ENCODE measurements at places on chromosomes 2 and 18.

GRCh38 chr18:10949655-10950054, 199.7 kb downstream of the PIEZO2 start:
- no peak for DNase-seq

DNA sequence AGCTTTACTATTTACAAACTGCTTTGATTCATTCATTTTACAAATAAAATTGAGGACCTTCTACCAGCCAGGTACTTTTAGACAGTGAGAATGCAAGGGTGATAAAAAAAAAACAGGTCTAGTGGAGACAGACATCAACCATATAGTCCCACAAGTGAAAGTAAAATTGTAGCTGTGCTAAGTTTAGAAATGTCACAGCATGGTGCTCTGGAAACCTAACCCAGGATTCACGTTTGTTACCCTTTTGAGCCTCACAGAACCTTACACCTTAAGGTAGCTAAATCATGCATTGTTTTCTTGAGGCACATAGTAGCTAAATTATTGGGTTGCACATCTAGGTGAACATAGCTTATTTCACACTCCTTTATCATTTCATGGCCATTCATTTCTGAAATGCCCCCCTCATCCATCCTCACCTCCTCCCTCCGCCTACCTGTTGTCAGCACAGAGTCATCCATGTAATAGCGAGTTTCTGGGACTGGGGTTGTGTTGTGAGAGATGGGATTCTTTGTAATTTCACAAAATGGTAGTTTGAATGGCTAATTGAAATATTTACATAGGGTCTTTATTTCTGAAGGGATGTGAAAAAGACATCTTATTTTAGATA, 7.1 kb downstream of the MTA3 start:
- DNase-seq, result no peak

DNA sequence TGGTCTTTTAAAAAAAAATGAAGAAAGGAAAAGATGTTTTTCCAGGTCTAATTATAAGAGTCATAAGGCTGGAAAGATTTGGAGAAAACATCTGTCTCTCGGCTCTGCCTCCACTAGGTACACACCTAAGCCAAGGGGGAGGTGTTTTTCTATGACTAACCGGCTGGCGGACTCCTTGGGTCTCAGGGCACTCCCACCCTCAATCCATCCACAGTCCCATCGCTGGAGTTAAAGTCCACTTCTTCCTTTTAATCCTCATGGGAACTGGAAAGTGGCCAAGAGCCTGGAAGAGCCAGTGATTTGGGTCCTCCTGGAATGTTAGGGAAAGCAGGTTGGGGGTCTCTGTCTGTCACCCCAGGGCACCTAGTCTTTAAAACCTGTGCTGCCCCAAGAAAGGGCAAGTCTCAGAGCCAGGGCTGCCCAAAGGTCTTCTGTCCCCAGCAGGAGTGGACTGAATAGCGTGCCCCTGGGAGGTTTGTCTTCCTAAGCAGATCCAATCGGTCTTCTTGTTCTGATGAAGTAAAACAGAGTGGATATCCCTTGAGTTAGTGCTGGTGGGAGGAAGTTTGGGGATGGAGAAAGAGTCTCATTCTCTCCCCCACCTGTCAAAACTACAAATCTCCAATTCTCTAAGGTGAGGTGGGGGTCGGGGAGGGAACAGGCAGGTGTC, 66.4 kb downstream of the MCFD2 start:
- no peak for DNase-seq

GRCh38 chr2:128325611-128326181, 7.0 kb upstream of the HS6ST1 start:
- DNase-seq, result no peak

GRCh38 chr2:53407363-53408080, 360.1 kb upstream of the CHAC2 start:
- DNase-seq, result no peak

- DNase-seq, result no peak
Observed at GRCh38 chr2:45028276-45028675, 19.0 kb upstream of the SIX2 start.

GRCh38 chr2:36403675-36404230, 48.2 kb downstream of the CRIM1 start:
- DNase-seq, result no peak

DNA sequence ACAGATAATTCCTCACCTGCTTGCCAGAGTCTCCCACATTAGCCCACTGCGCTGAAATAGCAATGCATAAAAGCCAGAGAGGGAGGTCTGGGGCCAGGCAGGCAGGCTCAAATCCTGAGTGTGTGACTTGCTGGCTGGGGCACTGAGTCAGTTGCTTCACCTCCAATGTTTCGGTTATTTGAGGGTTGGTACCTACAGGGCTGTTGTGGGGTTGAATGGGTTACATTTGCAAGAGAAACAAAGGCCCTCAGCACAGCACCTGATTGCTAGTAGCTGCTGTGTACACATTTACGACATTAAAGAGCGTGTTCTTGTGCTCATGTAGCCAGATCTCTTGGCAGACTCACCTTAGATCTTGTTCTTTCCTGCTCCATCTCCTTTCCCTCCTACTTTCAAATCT, 34.1 kb upstream of the FAM110C start:
- DNase-seq, result no peak

DNA sequence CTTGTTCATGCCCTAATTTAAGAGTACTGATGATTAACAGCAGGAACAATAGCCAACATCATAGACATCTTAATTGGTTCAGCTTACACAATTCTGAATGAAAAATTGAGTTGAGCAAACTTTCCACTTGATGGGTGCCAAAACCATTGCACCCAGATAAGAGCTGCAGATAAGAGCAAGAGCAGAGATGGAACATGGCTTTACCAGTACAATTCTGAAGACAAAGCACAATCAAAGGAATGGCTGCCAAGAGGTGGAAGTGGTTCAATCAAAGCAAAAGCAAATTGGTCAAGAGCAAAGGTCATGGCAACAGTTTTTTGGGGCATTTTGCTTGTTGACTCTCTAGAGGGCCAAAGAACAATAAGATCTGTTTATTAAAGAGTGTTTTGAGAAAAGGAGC, 65.6 kb upstream of the ATP5MC3 start:
- DNase-seq, result no peak

- no peak for DNase-seq
Observed at GRCh38 chr2:234849678-234850077, 102.1 kb upstream of the SH3BP4 start.

- DNase-seq, result no peak
Observed at GRCh38 chr18:45044787-45045186, 364.1 kb downstream of the SETBP1 start.

- DNase-seq, result no peak
Observed at GRCh38 chr2:226223704-226224103, 575.9 kb downstream of the IRS1 start.

GRCh38 chr2:102950371-102950946, 188.6 kb downstream of the TMEM182 start:
- no peak for DNase-seq

DNA sequence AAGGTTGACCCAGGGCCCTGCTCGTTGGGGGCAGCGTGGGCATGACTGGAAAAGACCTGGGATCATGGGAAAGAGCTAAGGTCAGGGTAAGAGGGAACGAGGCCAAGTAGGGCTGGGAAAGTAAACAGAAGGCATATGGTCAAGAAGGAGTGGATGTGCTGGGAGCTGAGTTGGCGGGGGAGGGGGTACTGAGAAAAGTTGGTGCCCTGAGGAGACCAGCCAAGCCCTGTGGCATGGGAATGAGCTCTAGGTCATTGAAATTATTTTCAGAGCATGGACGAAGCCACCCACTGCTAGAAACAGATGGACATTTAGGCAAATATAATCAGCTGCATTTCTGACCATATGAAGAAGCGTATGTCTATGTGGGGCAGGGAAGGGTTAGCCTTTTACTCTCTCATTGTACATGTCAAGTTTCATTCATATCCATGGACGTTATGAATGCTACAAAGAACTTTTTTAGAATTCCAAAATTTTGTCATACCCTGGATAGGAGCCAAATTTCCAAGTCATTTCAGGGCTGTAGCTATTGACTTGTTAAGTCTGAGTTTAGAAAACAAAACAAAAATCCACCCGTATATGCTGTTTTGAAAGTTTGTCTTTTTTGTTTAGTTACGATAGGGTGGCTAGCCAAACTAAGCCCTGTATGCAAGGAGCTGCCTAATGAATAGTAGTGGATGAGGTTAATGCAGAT, 19.1 kb downstream of the MAPRE2 start:
- DNase-seq, result no peak

DNA sequence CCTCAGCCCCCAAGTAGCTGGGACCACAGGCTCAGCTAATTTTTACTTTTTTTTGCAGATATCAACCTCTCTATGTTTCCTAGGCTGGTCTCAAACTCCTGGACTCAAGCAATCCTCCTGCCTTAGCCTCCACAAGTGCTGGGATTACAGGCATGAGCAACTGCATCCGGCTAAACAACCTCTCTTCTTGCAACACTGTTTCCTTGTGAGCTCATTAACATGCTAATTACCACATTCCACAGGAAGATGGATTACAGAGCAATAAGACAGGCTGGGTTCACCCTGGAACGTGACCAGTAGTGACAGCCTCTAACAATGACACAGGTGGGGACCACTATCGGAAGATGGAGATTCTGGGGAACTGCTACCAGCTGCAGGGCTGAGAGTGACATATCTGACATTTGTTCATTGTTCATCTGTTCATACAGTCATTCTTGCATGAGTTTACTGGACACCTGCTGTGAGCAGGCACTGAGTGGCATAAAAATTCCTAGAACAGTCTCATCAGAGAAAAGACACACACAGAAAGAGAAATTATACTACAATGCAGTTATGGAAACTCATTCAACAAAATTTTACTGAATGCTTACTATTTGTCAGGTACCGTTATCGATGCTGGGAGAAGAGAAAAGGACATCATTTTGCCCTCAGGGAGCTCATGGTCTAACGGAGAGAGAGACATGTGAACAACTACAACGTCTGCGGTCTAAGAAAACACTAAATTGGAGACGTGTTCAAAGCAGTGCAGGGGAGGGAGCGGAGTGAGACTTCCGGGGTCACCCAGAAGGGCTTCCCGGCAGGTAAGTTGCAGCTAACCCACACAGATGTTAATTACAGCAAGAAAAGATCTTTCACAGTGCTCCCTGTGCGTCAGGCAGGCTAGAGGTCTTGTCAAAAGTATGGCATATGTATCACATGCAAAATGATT, 37.6 kb downstream of the PROC start:
- no peak for DNase-seq
